ENCODE measurements at places on chromosomes 7 and 10.

- DNase-seq, result no peak
Observed at GRCh38 chr10:30467651-30468338, 33.8 kb downstream of the MAP3K8 start.

GRCh38 chr10:79156334-79157274, 87.8 kb downstream of the ZMIZ1 start:
- no peak for DNase-seq

- DNase-seq, result no peak
Observed at GRCh38 chr7:116990056-116990455, 36.8 kb downstream of the ST7 start.

GRCh38 chr10:122435212-122435827, 19.1 kb upstream of the ARMS2 start:
- DNase-seq, result peak; percentile 18

DNA sequence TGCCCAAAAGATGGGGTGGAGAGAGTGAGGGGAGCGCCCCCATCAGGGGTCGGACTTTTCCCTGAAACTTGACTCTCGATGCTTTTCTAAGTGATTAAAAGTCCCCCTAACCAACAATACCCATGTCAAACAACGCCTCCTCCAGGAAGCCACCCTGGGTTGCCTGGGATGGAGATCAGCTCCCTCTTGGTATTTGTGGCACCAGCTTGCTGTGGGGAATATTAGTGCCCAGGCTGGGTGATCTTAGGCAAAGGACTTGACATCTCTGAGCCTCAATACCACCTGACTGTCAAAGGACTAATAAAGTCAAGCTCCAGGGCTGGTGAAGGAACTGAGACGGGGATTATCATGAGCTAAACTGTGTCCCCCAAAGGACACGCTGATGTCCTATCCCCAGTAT, 18.2 kb upstream of the ELFN1 start:
- no peak for DNase-seq

DNA sequence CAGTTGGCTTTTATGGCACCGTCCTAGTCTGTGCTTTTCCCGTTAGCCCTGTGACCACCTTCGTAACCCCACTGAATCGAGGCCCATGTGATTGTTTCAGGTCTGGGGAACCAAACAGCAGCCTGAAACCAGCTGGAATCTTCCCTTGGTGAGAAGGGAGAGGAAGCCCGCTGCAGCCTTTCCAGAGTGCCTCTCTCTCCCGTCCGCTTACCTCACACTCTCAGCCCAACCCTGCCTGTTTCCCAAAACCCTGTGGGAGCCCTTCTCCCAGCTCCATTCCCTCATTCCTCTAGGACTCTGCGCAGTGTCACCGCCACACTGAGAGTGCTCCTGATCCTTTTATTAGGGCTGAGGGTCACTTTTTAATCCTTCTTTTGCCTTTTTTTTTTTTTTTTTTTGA, 139.6 kb downstream of the WDR37 start:
- no peak for DNase-seq

DNA sequence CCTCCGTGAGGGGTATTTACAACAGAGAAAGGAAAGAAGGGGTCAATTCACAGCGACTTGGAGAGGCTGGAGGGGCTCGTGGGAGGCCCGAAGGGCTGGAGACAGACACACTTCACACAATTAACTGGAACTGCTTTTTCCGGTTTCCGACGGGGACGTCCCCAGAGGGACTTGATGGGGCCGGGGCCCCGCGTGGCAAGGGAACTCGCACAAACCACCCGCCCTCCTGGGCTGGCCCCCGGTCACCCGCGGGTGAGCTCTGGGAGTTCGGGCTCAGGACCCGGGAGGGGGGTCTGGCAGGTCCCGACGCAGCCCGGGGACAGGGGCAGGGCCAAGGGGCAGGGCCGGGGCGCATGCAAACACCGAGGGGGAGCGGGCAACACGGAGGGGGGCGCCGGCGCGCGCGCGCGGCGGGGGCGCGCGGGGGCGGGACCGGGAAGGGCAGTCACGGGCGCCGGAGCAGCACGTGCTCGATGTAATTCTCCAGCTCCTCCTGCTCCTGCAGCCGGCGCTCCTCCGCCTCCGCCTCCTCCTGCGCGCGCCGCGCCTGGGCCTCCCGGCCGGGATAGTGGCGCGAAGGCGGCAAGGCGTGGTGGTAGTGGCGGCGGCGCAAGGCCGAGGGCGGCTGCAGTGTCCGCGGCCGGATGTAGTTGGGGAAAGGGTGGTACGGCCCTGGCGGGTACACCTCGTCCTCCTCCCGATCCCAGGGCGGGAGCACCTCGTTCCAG, 2.7 kb downstream of the VGF start:
- no peak for DNase-seq

DNA sequence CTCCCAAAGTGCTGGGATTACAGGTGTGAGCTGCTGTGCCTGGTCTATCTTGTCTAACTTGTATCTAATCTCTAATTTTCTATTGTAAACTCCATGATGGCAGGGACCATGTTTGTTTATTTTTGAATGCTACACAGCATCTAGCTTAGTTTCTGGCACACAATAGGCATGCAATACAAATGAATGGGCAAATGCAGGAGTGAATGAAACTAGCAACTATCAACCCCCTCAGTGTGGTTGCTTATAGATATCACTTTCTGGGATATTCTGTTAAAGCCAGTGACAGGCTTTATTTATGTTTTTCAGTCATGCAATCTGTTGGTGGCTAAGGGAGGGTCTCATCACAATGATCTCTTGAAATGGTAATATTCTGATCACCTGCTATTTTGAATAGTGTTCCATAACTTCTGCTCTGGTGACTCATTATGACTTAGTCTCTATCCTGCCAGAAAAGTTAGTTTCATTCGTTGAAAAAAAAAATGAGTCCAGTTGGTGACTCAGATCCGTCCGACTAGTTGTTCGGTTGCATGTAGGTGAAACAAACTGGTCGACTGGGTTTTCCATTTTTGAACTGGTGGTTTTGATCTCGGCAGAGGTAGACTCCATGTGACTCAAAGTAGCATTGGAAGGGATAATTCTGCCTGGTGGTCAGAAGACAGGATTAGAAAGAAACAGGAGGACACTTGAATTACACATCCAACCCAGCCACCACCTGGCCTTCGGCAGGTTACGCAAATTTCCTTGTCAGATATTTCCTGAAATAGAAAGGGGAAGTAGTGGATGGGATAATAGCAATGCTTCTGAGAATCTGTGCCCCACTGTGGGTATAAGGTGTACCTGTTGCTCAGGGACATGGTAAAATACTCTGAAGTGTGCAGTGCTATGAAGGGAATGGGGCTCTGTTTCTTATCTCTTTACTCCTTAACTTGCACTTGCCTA, 76.8 kb downstream of the GATA3 start:
- peak; percentile 35 for DNase-seq

GRCh38 chr7:91784469-91784868, 96.0 kb downstream of the MTERF1 start:
- no peak for DNase-seq

DNA sequence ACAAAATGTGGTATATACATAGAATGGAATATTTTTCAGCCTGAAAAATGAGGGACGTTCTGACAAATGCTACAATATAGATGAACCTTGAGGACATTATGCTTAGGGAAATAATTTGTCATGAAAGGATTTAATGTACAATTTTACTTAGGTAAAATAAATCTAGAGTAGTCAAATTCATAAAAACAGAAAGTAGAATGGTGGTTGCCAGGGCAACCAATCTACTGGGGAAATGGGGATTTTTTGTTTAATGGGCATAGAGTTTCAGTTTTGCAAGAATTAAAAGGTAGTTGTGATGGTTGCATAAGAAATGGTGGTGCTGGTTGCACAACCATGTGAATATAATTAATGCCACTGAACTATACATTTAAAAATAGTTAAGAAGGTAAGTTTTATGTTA, 296.0 kb upstream of the SP4 start:
- no peak for DNase-seq

- no peak for DNase-seq
Observed at GRCh38 chr7:156157409-156158012, 345.2 kb upstream of the SHH start.

GRCh38 chr10:117540640-117541404, 1.7 kb upstream of the EMX2 start:
- DNase-seq, result no peak

GRCh38 chr10:75679536-75679935, 248.1 kb downstream of the LRMDA start:
- DNase-seq, result no peak

GRCh38 chr7:3955026-3955425, 654.0 kb downstream of the SDK1 start:
- DNase-seq, result no peak

GRCh38 chr10:107206833-107207232, 42.3 kb upstream of the SORCS1 start:
- DNase-seq, result no peak

GRCh38 chr10:102068216-102068615, 3.1 kb downstream of the HPS6 start:
- no peak for DNase-seq

GRCh38 chr10:42112331-42113157, 525.8 kb downstream of the ZNF33B start:
- no peak for DNase-seq

- DNase-seq, result no peak
Observed at GRCh38 chr10:116833986-116834985, 15.0 kb upstream of the ENO4 start.

DNA sequence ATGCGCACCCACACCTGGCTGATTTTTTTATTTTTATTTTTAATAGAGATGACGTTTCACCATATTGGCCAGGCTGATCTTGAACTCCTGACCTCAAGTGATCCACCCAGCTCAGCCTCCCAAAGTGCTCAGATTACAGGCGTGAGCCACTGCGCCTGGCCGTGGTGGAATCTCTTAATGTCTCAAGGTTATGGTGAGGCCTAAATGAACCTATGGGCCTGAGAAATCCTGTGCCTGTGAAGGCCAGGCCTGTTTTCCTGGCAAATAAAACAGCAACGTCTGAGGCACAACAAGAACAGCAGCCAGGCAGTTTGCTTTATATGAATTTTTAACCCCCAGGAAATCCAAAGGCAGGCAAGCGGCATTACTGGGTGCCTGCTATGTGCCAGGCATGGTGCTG, 297.5 kb upstream of the ZMIZ1 start:
- no peak for DNase-seq
